ENCODE measurements at places on chromosomes 12 and 14.

DNA sequence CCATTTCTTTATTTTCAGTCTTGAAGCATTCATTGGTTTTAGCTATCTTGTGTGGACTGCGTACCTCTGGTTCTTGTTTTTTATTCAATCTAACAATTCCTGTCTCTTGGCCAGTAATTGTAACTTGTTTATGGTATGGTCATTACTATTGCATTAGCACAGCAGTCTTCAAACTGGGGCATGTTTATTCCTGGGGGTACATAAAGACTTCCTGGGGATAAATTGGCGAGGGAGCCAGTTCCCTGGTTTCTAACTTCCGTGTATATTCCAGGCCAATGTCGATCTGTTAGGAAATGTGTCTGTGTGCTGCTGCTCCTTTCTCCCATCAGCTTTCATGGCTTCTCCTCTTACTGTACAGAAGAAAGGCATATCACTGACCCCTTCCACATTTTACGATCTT is 13.7 kb upstream of the EVL start:
- DNase-seq: no peak

GRCh38 chr14:52253503-52253902 is 14.0 kb upstream of the PTGDR start:
- DNase-seq: no peak

GRCh38 chr12:112870267-112870980 is 36.3 kb upstream of the OAS1 start:
- no peak for DNase-seq

DNA sequence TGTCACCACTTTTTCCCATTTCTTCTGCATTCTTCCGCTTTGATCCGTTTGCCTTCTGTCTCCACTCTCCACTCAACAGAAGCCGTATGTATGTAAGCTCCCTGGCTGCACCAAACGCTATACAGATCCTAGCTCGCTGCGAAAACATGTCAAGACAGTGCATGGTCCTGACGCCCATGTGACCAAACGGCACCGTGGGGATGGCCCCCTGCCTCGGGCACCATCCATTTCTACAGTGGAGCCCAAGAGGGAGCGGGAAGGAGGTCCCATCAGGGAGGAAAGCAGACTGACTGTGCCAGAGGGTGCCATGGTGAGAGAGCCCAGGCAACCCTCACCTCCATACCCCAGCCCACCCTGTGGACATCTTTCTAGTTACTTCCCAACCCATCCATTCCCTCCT is 8.3 kb downstream of the GLI1 start:
- DNase-seq: no peak

GRCh38 chr14:68794851-68795596 is 2.2 kb upstream of the ZFP36L1 start:
- no peak for DNase-seq

GRCh38 chr14:67140556-67140955 is 48.7 kb upstream of the GARIN2 start:
- no peak for DNase-seq

- DNase-seq: no peak
Observed at GRCh38 chr12:68910128-68910527, 22.8 kb downstream of the CPM start.

DNA sequence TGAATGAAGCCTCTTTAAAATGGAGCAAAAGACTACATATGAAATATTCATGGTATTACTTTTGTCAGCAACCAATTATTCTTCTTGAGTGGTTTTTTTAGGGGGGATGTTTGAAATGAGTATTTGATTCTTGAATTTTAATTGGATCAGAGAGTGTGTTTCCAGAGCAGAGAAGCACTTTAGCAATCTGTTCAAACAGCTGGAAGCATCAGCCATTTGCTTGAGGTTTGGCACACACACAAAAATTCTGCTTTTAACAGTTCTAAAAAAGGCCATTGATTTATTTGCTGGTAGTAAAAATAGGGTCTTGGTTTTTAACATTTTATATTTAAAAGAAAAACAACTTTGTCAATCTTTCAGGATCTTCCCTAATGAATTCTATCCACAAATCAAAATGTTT is 292.7 kb downstream of the LRFN5 start:
- no peak for DNase-seq

Measured in stimulated activated CD4-positive, alpha-beta T cell treated with anti-CD3 and anti-CD28 coated beads, Interleukin-4, amount 100 ng/mL, for 48 hours (primary cell).